OCI-M1 (cell line): ENCODE measurements at places on chromosomes 7 and 10.
A peak's percentile ranks its signal among the peaks of the same experiment; 100 is the strongest.

DNA sequence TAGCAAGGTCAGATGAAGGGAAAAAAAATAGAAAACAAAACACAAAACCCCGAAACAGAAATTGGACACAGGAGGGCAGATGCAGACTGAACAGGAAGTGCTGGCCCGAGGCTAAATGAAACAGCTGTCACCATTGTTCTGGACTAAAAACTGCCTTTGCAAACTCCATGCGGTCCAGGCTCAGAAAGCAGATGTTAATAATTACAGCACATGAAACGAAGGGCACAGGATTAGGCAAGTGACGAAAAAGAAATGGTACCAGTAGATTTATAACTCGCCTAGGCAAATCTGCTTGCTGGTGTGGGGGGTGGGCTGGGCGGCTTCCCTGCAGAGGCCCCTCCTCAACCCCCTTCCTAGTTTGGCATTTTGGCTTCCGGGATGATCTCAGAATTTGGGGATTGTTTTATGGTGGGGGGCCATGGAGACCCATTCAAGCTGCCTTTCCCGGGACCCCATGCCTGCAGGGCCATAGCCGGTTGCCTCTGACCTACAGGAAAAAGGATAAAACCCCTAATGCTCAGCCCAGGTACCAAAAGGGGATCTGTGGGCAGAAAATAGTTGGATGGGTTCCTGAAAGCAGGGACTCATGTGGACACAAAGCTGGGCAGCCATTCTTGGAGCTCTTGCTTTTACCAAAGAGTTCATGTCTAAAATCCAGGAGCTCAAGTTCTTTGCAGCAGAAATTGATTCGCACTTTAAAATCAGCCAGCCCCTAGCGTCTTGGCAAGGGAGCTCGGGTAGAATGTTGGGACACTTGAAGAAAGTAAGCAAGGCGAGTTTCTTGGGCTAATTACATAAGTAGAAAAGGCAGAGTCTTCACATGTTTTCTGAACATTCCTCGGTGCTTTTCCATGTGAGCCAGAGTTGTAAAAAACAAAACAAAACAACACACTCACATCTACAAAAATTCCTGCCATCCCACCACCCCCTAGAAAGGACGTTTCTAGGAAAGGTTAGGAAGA lies 39.0 kb upstream of the EMX2 start:
- DNase-seq, result no peak

GRCh38 chr10:89613582-89613981 lies 31.5 kb downstream of the PANK1 start:
- no peak for DNase-seq

DNA sequence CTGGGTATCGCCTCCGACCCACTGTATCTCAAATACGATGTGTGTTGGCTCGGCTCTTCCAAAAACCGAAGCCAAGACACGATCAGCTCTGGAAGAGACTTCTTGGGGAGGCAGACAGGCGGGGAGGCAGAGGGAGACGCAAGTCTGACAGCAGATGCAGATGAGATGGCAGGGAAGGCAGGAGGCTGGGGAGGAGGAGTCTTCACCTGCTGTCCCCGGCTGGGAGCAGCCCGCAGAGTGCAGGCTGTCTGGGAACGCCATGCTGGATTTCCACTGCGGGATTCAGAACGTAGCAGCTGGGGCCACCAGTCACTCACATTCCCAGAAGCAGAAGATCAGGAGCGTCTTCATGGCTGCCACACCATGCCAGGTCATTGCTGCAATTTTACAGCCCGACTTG lies 29.4 kb downstream of the CTBP2 start:
- DNase-seq, result no peak

GRCh38 chr7:17599733-17600339 lies 301.4 kb downstream of the AHR start:
- DNase-seq, result no peak

DNA sequence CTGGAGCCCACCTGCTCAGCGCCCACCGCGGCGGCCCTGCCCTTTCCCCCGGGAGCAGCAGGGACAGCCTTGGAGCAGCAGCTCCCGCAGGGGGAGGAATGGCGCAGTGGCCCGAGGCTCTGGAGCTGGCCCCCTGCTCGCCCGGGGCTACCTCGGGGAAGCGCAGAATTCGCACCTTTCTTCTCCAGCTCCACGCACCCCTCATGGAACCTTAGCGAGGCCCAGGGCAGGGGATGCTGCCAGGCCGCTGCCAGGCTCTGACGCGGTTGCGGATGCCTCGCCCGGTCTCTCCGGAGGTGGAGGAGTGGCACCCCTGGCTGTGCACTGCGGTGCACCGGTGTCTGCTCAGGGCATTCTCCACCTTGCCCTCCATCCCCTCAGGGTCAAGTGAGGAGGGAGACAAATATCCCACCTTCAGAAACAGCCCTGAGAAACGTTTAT lies 84.9 kb upstream of the MKI67 start:
- DNase-seq, result no peak

- no peak for DNase-seq
Observed at GRCh38 chr10:95537542-95537927, 23.6 kb downstream of the SORBS1 start.

DNA sequence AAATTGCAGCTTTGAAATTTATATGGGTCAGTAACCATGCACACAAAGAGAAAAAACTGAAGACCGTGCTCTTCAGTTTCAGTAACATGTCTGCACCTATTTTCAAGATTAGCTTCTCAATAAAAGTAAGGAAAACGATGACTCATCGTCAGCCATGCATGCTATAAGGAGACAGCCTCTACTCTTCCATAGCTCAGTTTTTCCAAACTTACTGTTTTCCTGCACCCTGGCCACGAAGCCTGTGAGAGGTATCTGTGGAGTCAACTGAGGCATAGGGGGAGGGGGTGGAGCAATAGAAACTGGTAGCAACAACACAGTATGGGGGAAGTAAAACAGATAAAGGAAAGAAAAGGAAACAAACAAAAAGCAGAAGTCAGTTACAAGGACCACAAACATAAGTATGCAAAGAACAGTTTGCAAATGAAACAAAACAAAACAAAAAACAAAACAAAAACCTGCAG lies 58.0 kb downstream of the PDSS1 start:
- DNase-seq, result peak; percentile 77

DNA sequence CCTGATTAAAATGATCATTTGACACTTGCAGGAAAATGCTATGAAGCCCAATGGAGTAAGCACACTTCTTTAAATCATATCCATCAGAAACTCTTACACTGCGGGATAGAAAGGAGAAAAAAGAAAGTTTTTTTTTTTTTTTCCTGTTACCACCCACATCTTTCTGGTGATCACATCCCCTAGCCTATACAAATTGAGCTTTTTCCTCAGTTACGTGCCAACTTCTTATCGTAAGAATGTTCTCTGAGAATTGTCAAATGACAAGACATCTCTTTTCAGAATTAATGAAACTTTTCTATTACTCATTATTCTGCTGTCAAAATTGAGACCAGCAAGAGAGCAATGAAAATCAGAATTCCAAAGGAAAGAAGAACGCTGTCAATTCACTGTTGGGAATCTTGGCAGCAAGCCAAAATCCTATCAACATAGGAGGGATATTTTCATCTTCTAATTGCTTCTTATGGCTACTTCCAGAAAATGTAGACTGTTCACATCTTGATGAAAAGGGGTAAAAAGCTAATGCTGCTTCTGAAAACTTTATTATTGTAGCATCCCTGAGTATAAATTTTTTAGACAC lies 179.5 kb downstream of the ADAM12 start:
- no peak for DNase-seq

DNA sequence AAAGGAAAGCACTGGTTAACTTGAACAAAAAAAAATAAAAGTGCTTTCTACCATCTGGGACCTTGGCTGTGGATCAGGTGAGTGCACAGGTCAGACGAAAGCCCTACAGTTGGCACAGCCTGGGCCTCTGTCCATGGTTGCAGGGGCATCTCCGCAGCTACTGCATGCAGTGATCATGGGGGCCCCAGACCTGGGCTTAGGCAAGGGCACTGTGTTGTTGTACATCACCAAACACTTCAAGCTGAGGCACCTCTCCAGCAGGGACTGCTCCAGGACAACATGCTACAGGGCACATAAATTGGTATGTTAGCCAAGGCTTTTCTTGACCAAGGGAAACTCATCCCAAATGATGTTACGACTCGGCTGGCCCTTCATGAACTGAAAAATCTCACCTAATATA lies 23.5 kb downstream of the KLHL7 start:
- no peak for DNase-seq

DNA sequence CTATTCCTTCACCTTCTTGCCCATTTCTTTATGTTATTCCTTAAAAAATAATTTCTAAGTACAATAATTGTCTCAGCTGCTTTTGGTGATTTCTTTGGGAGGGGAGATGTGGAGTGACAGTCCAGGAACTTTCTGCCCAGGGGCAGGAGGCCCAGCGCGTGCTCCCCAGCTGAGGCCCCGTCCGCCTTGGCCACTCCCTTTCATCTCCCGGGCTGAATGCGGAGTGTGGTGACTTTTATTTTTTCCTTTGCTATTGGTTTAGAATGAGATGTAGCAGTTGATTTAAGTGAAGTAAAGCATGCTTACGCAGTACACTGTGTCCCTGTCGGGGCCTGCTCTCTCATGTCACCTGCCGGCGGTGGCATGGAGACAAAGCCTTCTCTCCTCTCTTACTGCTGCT lies 141.6 kb downstream of the MGMT start:
- DNase-seq, result no peak
